ENCODE measurements at places on chromosomes 12 and 14.

DNA sequence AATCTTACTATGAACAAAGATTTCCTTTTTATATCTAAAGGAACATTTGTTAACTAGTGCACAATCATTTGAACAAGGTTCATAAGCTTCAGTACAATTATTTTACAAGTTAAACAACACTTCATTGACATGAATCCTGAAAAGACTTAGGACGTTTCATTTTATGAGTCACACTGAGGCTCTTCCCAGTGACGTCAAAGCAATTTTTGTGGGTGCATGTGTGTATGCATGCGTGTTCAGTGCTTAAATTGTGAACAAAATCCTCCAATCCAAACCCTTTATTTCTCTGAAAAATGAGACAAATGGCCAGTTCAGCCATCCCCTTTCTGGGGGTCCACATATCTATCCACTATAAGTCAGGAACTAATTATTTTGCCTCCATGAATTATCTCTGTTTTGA lies 2.9 kb downstream of the LMNTD1 start:
- no peak for DNase-seq

GRCh38 chr12:125105600-125105999 lies 40.4 kb downstream of the AACS start:
- no peak for DNase-seq

GRCh38 chr12:57224278-57224972 lies 5.1 kb upstream of the SHMT2 start:
- peak; percentile 48 for DNase-seq

DNA sequence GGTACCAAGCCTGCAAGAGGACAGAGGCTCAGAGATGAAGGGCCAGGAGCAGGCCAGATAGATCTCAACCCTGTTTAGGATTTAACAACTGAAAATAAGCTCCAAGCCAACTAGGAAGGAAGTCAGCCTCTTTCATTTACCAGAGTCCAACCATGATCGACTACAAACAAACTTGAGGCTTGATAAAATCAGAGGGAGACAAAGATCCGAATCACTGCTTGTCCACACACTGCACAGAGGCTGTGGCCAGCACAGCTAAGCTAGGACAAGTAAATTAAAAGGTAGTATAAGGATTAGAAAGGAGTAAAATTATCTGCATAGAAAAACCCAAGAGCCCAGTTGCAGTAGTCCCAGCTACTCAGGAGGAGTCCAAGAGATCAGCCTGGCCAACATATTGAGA lies 40.3 kb downstream of the FAM222A start:
- no peak for DNase-seq

GRCh38 chr12:101671157-101671791 lies 26.2 kb upstream of the CHPT1 start:
- DNase-seq, result no peak

- peak; percentile 5 for DNase-seq
Measured at GRCh38 chr12:28425526-28425925, 235.3 kb downstream of the CCDC91 start.

DNA sequence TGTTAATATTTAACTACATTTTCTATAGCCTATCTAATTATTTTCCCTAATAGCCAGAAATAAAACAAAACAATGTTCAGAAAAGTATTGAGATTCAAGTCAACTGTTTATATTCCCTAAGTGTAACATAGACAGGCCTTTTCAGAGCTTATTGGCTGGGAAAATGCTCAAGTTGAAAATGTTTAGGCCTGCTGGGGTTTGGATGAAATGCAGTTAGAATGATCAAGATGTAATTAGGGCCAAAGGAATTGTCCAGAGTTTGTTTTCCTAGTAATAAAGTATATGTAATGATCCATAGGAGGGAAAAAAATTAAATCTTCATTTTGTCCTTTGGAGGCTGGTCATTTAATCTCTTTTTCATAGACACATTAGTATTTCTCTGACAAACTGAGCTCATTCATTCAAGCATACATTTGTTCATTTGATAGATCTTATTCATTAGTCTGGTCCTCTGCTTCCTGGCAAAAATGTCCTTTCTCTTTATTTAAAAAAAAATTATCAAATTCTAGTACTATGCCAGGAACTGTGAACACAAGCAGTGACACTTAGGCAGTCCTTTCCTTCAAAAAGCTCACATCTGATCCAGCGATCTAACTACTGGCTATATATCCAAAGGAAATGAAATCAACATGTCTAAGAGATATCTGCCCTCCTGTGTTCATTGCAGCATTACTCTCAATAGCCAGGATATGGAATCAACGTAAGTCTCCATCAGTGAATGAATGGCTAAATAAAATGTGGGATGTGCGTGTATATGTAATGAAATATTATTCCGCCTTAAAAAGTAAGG lies 40.1 kb upstream of the NEDD1 start:
- DNase-seq, result no peak

- no peak for DNase-seq
Measured at GRCh38 chr12:56086608-56087007, 6.6 kb downstream of the ERBB3 start.

- DNase-seq, result no peak
Measured at GRCh38 chr12:3655328-3655900, 97.5 kb downstream of the CRACR2A start.

- DNase-seq, result no peak
Measured at GRCh38 chr14:70662080-70662479, 20.4 kb downstream of the TTC9 start.

GRCh38 chr12:45326358-45326975 lies 110.6 kb downstream of the ANO6 start:
- no peak for DNase-seq

- no peak for DNase-seq
Measured at GRCh38 chr12:108814462-108815211, 42.7 kb downstream of the SSH1 start.

- no peak for DNase-seq
Measured at GRCh38 chr12:1007994-1008393, 17.0 kb downstream of the ERC1 start.

- DNase-seq, result no peak
Measured at GRCh38 chr12:108779998-108780688, 48.8 kb upstream of the CORO1C start.

GRCh38 chr14:53924753-53925152 lies 31.9 kb downstream of the BMP4 start:
- DNase-seq, result no peak

GRCh38 chr14:60805841-60806430 lies 71.4 kb downstream of the MNAT1 start:
- no peak for DNase-seq

- no peak for DNase-seq
Measured at GRCh38 chr12:103680591-103681141, 93.6 kb downstream of the STAB2 start.

GRCh38 chr12:13119826-13120225 lies 16.4 kb upstream of the GSG1 start:
- no peak for DNase-seq

DNA sequence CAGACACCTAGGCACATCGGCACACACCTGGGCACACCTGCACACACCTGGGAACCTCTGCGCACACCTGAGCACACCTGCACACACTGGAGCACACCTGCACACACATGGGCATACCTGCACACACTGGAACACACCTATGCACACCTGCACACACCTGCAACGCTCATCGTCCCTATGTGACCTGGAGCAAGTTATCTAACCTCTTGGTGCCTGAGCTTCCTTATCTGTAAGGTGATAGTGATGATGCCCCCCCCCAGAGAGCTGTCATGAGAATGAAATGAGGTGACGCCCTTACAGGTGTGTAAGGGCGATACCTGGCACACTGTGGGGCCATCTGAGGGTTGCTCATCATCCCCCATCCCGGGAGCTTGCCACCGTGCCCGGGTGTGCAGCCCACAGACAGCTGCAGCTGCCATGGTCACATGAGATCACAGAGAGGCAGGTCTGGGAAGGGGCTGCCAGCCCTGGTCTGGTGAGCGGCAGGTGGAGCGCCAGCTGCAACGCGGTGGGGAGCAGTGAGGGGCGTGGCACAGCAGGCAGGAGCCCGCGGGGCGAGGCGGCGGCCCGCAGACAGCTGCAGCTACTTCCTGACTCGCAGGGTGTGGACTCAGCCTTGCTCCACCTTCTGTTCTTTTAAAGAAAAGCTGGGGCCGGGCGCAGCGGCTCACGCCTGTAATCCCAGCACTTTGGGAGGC lies 59.9 kb upstream of the FBRSL1 start:
- peak; percentile 63 for DNase-seq

GRCh38 chr14:105061428-105062047 lies 3.7 kb downstream of the GPR132 start:
- no peak for DNase-seq

DNA sequence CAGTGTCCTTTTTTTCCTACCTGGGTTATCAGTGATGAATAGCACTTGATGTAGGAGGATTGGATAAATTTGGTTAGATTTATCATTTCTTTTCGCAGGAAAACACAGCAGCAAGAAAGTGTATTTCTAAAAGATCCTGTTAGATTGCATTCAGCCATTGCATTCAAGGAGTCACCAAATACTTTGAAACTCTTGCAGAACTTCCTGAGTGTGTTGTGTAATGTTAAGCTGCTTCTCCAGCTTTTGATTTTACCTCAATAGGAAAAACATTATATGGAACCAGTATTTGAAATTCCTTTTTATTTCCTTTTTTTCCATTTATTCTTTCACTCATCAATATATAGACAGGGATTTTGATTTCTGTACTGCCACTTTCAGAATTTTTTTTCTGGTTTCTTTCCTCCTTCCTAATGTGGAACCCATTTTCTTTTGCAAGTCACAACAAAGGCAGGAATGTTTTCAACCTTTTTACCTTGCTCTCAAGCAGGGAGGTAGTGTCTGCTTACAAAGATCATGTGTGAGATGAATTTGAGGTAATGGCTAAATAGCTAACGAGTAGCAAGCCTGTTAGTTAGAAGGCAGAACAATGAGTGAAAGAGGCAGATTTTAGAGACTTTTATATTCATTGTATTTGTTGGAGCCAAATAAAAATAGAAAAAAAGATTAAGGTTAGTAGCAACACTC lies 56.2 kb downstream of the PPHLN1 start:
- DNase-seq, result no peak

All from right kidney (tissue), 9 donors.